ENCODE measurements at places on chromosomes 1 and 21.

- no peak for DNase-seq
Measured at GRCh38 chr1:150955280-150955679, 19.4 kb downstream of the CERS2 start.

DNA sequence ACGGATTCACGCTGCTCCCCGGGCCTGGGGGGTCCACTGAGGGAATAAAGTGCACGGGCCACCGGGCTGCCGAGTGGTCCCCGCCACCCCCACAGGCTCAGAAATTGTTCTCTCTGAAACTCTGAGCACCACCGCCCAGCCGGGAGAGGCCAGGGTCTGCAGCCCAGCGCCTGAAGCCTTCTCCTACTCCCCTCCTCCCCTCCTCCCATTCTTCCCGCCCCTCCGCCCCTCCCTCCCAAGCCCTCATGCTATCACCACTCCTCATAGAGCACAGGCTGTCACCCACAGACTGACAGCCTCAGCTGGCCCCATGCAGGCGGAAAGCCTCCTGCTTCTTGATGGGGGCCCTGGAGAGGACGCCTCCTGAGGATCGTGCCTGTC lies 707 bp upstream of the GPR153 start:
- no peak for DNase-seq

DNA sequence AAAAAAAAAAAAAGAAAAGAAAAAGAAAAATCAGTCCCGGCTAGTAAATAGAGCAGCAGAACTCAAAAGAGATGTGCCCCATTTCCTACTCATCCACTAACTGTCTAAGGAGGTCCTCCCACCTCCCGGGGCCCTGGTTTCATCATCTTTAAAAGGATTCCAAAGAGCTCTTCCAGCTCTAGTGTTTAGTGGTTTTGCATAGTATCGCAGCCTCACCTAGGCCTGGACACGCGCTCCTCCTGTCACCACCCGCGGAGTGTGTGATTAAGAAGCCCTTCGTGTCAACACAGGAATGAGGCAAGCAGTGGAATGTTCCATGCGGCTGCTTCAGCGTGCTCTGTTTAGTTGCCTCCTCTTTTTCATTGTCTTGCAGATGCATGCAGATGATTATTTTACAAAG lies 49.0 kb downstream of the LBR start:
- DNase-seq, result peak; percentile 70

GRCh38 chr21:21788591-21788990 lies 790.4 kb downstream of the NCAM2 start:
- DNase-seq, result no peak
